ENCODE measurements at places on chromosomes 2 and 18. TPM values are rescaled to one million over a fixed set of nuclear protein-coding genes. Genes with fewer than 3 reads are reported as not detected.

- DNase-seq, result no peak
Measured at GRCh38 chr2:236334122-236334876, 70.1 kb upstream of the ASB18 start.

The POLR1A gene
- total RNA-seq, result 29.9 TPM

DNA sequence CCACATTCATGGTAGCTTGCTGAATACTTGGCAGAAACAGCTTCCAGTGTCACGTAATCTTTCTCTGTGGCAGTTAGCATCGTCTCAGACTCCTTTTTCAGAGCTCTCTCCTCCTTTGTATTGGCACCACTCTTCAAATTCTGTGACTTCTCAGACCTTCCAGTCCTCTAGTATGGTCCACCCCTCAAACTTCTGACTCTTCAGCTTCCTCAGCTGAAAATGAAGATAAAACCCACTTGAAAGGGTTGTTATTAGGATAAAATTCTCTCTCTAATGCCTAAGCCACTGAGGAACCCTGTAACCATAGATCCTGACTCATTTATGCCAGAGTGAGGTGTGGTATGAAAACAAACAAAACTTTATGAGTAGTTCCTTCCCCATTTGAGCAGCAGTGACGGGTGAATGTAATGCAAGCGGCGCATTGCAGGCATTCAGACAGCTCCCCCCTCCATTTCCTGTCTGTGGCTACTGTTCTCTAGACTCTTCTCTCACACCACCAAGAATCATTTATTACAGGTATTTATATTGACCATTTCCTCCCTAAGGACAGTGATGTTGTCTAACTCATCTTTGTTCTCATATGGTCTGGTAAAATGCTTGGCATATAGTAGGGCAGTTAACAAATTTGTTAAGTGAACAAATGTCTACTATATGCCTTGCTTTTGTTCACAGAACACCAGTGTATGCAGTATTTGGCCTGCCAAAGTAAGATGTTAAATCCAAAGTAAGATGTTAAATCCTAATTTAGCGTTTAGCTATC, 35.3 kb downstream of the GALNT1 start:
- DNase-seq, result peak; percentile 8

The C2orf42 gene
- total RNA-seq, result 24.3 TPM

GRCh38 chr2:27776097-27776496, 4.6 kb downstream of the MRPL33 start:
- DNase-seq, result no peak

The TTLL4 gene
- total RNA-seq, result 32.3 TPM

DNA sequence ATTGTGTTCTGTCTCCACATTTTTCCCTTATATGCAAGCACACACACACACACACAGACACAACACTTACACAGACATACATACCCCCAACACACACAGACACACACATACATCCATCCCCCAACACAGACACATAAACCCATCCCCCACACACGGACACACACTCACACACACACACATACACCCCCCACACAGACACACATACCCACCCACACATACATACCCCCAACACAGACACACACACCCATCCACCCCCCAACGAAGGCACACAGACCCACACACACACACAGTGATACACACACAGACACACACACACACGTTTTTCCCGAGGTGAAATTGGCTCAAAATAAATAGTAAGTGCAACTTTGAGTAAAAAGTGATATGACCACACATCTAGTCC, 41.6 kb upstream of the CUL3 start:
- no peak for DNase-seq

The DOCK10 gene
- 36.8 TPM for total RNA-seq

- peak; percentile 81 for DNase-seq
Measured at GRCh38 chr18:14089191-14089590, 43.0 kb downstream of the ZNF519 start.

DNA sequence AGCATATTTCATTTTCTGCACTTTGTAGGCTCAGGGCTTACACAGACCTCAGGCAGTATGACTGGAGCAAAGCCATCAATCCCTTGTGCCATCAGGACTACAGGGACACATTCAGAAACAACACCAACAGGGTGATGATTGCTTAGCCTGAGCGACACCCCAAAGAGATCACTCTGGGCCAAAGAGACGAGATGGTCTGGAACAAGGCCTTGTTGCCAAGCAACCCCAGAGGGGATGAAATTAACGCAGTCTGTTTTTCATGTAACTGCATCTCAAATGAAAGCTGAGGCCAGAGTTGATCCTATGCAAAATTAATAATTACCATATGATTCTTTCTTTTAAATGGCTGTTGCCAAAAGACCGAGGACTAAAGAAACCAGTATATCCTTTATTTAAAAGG, 20.2 kb upstream of the B3GNT2 start:
- DNase-seq, result no peak

GRCh38 chr2:170817093-170818035, 677 bp downstream of the GAD1 start:
- DNase-seq, result peak; percentile 12

GRCh38 chr2:29482348-29482747, 367.1 kb downstream of the CLIP4 start:
- no peak for DNase-seq

- DNase-seq, result no peak
Measured at GRCh38 chr2:80053522-80054345, 250.8 kb downstream of the LRRTM1 start.

DNA sequence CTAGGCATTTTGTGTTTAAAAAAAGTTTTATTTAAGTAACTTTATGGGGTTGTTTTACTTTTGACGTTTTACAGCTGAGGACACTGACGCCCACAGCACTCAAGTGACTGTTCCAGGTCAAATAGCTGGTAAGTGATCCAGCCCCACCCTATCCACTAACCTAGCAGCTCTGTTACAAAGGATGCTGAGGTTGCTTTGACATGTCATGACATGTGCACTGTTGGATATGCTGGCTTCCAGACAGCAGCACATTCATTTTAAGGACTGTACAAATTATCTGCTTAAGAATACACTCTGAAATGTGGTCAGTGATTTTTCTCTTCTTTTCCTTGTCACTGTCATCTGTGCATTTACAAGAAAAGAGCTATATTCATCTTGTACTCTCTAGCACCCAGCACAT, 417.5 kb downstream of the ZEB2 start:
- DNase-seq, result no peak

DNA sequence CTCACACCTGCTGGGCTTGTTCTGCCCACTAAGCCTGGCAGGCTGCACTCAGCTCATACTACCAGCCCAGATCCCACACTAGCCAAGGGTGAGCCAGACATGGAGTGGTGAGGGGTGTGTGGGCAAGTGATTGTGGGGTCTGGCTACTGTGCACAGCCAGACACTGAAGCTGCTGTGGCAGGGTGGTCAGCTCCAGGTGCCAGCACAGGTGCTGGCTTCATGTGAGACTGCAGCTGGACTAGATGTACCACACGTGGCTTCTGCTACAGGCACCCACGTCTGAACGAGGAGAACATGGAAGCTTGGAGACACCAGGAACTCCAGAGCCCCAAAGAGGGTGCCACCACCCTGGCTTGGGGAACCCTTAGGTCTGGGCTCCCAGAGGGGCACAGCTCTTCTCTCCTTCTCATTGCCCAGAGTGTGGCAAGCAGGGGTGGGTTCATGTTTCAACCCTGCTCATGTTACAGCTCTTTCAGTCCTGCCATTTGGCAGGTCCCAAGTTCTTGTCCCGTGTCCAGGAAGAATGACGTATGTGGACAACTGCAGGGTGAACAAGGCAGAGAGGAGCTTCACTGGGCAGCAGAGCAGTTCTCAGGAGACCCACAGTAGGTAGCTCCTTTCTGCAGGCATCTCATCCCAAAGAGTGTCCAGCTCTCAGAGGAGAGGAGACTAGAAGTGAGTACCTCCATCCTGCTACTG, 1624.2 kb upstream of the TMEFF2 start:
- no peak for DNase-seq

DNA sequence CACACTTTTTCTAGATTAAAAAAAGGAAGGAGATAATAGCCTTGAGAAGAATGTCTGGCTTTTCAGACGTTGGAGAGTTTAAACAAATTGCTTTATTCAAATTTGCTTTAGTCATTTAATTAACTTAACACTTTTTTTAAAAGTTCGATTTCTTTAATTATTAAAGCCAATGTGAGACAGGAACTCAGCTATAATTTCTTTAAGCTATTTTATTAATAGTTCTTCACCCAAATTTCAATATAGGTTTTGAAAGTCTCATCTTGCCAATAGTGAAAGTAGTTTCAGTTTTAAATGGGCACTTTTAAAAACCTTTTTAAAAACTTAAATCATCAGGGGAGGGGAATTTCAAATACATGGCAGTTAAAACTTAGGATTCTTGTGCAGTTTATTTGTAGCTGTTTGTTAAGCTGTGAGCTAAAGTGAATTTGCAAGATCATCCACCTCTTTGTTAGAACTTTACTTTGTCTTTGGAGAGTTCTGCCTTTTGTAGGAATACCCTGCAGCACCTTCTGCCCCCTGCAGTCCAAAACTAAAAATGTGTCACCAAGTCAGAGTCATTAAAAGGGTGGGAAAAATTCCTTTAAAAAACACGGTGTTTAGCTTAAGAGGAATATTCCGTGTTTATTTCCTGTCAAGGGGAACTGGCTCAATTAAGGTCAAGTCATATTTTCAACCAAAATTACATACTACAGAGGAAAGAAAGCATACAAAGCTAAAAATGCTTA, 4.6 kb downstream of the TGIF1 start:
- peak; percentile 76 for DNase-seq

DNA sequence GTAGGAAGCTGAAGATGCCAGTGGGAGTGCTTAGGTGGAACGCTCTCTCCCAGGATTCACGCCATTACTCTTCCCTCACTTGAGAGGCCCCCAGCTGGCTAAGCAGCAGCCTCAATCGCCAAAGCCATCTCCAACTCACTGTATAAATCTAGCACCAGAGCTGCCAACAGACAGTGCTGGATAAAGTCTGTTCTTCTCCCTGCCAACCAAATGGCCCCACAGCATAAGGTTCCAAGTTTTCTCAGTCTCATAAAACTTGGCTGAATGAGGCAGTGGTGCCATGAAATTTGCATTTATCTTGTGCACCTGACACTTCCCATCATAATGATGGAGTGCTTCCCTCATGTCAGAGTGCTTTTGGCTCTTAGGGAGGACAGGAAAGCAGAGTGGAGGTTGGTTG, 428.2 kb upstream of the ETAA1 start:
- DNase-seq, result no peak

DNA sequence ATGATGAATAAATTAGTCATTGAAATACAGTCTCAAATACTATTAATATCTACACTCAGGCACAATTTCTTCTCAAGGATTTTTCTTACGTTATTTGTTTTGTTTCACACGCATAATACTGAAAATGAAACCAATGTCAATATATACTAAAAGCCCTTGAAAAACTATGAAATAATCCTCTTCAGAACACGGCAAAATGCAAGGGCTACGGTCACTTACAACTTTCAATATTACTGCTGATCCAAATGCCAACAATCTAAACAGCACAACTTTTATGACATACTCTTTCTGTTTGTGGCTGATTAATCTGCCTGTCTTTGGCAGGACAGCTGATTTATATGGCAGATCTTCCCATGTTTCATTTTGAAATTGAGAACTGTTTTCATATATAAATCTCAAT, 68.3 kb downstream of the LRPPRC start:
- no peak for DNase-seq

The ZNF532 gene
- total RNA-seq, result 7.3 TPM

- DNase-seq, result no peak
Measured at GRCh38 chr18:55932675-55933074, 344.7 kb upstream of the TCF4 start.

The CENPA gene
- total RNA-seq, result 23.0 TPM

GRCh38 chr2:178506524-178506923, 26.3 kb downstream of the PLEKHA3 start:
- no peak for DNase-seq

GRCh38 chr2:80519121-80519643, 214.6 kb upstream of the LRRTM1 start:
- DNase-seq, result no peak

The MYL1 gene
- total RNA-seq, result not detected

DNA sequence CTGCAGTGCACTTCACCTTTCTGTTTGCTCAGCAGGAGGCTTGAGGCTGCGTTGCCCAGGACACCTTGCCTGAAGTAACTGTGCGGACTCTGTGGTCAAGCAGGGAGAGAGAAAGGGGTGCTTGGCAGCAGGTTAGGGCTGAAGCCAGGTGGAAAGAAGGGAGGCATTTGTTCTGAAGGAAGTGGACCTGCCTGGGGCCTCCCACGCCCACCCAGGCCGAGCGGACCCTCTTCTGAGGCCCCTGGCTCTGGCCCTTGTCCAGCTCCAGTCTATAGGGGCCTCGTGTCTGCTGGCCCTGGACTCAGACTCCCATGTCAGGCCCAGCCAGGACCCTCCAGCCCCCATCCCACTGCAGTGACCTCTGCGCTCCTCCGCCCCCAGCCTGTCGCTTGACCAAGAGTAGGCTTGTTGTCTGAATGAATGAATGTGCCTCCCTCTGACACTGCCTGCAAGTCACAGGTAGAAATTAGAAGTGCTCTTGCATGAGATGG, 2.5 kb downstream of the SNED1 start:
- DNase-seq, result no peak

GRCh38 chr2:8168022-8168717, 513.7 kb upstream of the ID2 start:
- DNase-seq, result no peak

The ARHGAP15 gene
- total RNA-seq, result 0.71 TPM

DNA sequence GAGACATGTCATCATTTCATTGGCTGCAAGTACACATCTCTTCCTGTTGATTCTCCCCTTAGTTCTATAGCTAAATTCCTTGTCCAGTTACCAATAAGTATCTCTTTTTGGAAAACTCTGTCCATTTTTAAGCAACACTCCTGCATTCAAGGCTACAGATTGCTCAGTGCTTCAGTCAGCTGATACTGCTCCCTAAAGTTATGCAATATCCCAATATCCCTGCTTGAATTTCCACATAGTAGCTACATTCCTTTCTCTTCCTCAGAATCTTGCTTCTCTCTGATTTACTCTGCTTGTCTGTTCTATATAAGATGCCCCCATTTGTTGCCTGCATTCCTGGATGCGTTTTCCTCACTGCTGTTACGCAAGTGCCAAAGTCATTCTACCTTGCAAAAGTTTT, 109.8 kb downstream of the PARD3B start:
- no peak for DNase-seq

The ICA1L gene
- 2.1 TPM for total RNA-seq

DNA sequence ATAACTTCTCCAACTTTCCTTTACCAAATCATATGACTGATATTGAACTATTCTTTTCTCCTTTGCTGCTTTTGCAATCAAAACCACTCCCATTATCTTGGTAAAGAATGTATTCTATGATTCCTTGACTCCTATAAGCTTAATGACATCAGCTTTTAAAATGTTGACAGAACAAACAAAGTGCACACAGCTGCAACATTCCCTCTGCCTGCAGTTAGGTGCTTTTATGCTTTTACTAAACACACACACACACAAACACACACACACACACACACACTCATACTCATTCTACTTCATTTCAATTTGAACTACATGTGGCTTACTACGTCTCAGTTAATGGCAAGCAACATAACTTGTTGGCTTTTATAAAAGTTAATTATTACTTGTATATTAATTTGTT, 946.6 kb downstream of the DPP10 start:
- DNase-seq, result no peak

The RNF152 gene
- 9.6 TPM for total RNA-seq

DNA sequence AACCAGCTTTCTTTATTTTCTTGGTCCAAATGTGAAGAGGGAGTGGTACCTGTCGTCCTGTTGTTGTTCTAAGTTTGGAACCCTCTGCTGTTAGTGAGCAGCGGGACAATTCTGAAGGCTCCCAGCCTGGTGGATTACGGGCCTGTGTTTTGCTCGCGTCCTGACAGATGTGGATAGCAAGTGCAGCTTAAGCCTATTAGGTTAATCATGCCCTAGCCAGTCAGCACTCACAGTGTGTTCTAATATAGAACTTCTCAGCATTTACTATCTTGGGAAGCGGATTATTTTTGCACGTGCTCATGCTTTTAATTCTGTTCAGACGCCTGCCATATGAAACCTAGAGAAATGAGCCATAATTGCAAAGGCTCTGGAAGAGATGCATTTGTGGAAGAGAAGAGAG, at the start of gene PCARE:
Gene PCARE (minus strand): TSS at position 113 of the 400 bp plus-strand sequence. CDS start 262 bp downstream, outside the sequence.
- no peak for DNase-seq

Measured in SK-MEL-5 (cell line).